Activated T-cell treated with anti-CD3 and anti-CD28 coated beads, Interleukin-2, amount 50 U/mL, for 72 hours (primary cell): ENCODE measurements at places on chromosomes 6 and 20.

GRCh38 chr20:29873946-29874345, 1383.5 kb upstream of the DEFB115 start:
- DNase-seq, result peak; percentile 41

GRCh38 chr6:9761220-9761619, 653.7 kb downstream of the TFAP2A start:
- DNase-seq, result no peak

DNA sequence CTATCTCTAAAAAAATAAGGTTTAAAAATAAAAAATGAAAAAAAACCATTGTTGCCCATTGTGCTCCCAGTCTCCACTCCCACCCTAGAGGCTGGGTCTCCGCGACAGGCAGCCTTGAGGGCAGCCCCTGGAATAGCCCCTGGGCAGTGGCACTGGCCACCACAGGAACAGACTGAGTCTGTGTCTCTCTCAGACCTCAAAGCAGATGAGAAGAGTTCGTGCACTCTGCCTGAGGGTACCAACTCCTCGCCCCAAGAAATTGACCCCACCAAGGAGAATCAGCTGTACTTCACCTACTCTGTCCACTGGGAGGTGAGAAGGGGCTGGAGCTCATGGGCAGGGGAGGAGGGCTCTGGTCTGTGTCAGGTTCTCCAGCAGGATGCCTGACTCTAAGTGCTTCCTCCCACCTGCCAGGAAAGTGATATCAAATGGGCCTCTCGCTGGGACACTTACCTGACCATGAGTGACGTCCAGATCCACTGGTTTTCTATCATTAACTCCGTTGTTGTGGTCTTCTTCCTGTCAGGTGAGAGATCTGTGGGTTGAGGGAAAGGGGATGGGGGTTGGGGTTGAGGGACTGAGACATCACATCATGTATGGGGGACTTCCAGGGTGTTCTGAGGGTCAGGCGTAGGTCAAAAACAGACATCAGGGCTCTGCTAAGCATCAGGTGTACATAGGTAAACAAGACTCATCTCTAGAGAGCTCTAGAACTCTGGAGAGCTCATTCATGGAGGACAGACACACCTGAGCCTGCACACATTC, 35.6 kb downstream of the TM9SF4 start:
- DNase-seq, result no peak

DNA sequence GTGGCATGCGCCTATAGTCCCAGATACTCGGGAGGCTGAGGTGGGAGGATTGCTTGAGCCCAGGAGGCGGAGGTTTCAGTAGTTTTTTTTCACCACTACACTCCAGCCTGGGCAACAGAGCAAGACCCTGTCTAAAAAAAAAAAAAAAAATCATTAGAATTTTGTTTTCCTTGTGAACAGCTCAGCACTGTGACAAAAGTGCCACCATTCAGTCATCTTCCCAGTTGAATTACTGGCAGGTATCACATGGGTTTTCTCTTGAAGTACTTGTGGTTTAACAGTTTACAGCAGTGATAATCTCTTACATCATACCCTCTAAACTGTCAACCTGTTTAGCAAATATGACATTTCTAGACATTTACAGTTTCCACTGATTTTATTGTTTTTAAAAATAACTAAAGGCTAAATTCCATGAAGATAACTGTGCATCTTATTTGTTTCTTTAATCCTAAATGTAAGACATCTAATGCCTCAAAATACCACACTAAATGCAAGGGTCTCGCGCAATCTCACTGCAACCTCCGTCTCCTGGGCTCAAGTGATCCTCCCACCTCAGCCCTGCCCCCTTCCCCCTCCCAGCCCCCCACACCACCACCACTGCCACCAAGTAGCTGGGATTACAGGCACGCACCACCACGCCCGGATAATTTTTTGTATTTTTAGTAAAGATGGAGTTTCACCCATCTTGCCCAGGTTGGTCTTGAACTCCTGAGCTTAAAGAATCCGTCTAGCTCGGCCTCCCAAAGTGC, 7.0 kb downstream of the TRPC4AP start:
- DNase-seq, result no peak

DNA sequence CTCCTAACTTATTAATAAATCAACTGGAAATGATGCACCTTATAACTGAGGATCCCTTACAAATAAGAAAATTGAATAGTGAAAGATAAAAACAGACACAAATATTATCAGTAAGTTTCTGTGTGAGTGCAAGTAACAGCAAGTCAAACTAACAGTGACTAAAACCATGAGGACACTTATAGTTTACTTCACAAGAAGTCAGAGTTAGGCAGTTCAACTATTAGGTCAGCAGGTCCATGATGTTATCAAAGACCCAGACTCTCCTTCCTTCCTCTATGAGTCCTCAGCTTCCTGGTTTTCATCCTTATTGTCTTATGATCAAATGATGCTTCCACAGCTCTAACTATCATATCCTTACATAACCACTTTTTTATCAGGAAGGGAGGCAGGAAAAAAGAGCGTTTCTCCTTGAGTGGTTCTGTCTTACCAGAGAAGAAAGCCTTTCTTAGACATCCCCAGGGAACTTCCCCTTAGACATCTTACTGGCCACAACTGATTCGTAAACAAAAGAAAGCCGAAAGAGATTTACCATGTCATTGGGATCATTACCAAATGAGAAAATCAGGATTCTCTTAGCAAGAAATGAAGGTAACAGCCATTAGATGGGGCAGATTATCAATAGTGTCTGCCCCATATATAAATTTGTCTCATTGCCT, 114.3 kb upstream of the LRFN2 start:
- no peak for DNase-seq

GRCh38 chr6:21648475-21649050, 55.0 kb downstream of the SOX4 start:
- DNase-seq, result no peak

DNA sequence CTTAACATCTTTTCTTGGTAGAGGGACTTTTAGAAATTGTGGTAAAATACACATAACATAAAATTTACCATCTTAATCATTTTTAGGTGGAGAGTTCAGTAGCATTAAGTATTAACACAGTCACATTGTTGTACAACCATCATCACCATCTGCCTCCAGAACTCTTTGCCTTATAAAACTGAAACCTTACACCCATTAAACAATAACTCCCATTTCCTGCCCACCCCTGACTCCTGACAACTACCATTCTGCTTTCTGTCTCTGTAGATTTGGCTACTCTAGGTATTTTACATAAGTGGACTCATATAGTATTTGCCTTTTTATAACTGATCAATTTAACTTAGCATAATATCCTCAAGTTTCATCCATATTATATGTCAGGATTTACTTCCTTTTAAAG, 88.7 kb downstream of the ZHX3 start:
- DNase-seq, result no peak

GRCh38 chr20:50127587-50128519, 14.9 kb upstream of the UBE2V1 start:
- no peak for DNase-seq

DNA sequence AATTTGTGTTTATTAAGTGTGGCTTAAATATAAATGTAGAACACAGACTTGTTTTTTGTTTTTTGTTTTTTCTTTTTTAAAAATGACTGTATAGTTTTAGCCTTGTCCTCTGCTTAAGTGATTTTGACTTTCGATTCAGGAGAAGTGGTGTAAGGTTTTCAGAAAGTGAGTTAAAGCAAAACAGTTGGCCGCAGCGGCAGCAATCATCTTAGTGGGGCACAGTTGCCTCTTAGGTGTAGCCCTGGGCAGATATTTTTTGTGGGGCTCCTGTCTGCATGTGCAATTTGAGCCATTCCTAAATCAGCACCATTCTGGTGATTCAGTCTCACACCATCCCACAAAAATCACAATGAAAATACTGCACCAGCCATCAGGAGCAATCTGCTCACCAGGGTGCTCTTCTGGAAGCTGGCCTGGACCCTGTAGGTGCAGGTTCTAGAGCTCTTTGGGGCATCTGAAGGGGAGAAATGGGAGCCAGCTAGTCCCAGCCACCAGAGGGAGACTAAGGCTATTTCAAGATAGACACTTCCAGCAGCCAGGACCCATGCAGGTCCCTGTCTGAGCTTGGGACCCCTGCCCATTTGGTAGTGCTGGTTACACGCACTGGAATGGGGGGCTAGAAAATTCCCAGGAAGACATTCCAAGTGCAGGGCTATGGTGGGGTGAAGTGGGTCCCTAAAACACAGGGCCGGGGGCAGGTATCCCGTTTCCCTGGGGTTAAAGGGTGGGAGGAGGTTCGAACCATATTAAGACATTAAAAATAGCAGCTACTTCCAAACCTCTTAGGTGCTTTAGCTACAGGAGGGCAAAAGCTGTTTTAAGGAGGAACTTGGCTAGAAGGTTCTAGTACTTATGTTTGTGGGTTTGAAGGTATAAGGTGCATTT, 156.6 kb downstream of the NFATC2 start:
- peak; percentile 24 for DNase-seq
